ENCODE measurements at places on chromosomes 3 and 15.
A peak's percentile ranks its signal among the peaks of the same experiment; 100 is the strongest.

DNA sequence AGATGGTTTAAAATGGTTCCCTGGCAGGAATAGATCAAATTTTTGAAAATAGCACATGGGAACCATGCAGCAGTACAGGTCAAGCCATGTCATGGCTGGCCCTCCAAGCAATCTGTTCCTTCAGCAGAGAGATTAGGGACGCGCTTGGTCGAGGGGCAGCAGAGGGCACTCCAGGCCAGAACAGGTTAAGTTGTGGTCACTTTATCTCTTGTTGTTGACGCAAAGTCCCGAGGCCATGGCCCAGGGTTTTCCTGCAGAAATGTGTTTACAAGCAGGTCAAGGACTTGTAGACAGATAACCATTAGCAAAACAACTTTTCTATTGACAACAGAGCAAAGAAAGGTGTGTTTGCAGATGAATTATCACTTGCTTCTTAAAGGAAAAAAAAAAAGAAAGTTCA, 570.0 kb upstream of the NR2F2 start:
- DNase-seq: peak; percentile 3

DNA sequence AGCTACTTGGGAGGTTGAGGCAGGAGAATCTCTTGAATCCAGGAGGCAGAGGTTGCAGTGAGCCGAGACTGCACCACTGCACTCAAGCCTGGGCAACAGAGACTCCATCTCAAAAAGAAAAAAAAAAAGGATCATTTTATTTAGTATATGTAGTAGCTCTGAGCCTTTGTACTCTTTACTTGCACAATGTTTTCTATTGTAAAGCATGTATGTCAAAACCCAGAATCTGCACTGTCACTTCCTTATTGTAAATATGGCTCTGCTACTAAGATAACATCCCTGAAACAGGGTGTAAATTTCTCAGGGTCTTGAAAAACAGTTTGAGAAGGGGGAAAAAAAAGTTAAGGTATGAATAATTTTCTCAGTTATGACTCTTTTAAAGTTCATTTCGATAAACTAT, 35.1 kb downstream of the SLMAP start:
- peak; percentile 78 for DNase-seq

- peak; percentile 40 for DNase-seq
These were observed 82.9 kb downstream of the RAP2B start for GRCh38 chr3:153244961-153245360.

DNA sequence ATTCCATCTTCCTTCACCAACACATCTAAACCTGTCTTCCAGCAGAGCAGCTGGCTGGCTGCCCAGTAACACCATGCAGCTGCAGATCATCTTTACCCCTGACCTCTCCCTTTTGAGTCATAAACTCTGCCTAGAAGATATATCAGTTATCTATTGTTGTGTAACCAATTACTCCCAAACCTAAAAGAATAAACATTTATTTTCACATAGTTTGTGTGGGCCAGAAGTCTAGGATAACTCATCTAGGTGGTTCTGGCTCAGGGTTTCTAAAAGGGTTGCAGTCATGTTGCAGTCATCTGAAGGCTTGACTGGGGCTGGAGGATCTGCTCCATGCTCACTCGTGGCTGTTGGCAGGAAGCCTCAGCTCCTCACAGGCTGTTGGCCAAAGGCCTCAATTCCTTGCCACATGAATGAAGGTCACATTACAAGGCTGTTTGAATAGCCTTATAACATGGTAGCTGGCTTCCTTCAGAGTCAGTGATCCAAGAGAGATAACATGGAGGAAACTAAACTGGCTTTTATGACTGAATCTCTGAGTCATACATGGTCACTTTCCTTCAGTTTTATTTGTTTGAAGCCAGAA, 92.8 kb downstream of the GOLIM4 start:
- no peak for DNase-seq

DNA sequence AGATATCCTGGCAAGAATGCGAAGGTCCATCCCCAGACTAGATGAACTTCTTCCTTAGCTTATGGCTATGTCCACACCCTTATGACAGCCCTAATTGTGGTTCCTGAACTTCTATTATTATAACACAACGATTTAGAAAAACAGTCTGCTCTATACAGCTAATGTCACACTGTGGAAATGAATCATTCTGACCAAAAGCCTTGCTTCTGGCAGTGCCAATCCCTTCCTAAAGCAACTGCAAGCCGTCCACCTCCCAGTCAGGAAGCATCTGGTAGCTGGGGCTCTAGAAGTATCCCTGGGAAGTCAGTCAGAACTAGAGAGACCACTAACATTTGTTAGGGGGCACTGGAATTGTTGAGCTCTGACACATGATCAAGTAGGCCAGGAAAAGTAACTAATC, 45.0 kb downstream of the MYO5A start:
- DNase-seq: peak; percentile 88

GRCh38 chr3:181565416-181565815, 146.3 kb upstream of the SOX2 start:
- DNase-seq: no peak

DNA sequence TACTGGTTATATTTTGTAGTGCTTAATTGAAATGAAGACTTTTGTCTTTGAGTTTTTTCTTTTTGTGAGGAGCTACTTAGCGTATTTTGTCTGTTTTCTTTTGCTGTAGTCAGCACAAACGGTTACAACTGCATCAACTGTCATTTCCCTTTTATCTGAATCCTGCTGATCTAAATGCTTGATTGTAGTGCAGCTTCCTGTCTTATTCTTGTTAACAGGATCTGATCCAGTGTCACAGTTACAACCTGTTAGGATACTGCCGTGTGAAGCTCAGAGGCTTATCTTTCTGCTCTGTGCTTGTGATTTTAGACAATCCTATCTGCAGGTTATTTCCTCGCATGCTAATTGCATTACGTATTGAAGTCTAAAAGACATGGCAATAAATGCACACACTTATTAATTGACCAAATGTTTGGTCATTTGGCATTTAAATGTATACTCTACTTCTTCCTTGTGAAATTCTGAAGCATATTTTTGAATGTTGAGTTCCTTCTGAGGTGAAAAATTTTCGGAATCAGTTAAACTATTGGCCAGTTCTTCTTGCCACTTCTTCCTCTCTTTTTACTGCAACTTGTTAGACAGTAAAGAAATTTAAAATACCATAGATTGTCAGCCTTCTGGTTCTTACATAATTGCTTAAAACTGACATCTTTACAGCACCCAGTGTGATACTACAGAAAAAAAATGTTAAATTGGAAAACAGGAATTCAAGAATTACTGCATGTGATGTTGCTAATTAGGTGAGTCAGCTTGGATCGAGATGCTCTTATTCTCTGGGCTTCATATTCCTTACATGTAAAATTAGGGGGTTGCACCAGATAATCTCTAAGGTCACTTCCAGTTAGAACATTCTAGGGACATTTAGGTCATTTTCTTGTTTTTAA, 168.2 kb downstream of the MBNL1 start:
- peak; percentile 52 for DNase-seq

- no peak for DNase-seq
These were observed 36.7 kb upstream of the MFGE8 start for GRCh38 chr15:88949734-88950400.

DNA sequence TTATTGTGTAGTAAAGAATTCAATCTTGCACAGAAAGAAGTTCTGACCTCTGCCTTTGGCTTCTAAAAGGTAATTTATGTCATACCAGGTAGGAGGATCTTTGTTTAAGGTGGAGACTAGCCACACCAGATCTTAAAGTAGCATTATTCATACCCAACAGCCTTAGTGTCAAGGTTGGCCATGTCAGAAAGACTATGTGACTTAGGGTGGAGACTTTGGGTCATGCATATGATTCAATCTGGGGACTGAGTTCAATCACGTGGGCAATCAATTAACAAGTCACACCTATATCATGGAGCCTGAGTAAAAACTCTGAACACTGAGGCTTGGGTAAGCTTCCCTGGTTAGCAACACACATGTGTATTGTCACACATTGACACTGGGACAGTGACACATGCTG, 28.5 kb upstream of the ENTPD3 start:
- no peak for DNase-seq

DNA sequence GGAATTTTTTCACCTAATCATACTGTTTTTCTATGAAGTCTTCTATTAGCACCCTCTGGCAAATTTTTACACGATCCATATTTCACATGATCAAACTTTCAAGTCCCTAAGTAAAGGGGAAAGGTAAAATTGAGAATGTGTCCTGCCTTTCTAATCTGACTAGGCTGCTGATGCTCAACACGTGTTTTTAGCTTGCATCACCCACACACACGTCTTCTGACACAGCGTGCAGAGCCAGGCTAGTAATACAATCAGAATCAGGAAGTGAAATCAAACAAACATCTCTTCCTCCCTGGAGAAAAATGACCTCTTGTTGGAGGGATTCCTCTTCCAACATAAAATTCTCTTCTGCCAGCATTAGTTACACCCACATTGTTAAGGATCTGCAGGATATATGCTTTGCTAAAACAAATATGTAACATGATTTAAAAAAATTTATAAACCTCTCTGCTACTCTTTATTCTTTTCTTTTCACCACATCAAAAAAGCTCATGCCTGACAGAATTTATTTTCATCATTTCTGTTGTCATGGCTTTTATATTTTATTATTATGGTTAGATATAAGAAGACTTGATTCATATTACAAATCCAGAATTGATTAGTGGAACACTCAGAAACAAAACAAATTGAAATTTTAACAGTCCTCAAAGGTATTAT, 122.4 kb downstream of the RAP2B start:
- DNase-seq: peak; percentile 95
